ENCODE measurements at places on chromosomes 3 and 15. TPM values are rescaled to one million over a fixed set of nuclear protein-coding genes. Genes with fewer than 3 reads are reported as not detected.

DNA sequence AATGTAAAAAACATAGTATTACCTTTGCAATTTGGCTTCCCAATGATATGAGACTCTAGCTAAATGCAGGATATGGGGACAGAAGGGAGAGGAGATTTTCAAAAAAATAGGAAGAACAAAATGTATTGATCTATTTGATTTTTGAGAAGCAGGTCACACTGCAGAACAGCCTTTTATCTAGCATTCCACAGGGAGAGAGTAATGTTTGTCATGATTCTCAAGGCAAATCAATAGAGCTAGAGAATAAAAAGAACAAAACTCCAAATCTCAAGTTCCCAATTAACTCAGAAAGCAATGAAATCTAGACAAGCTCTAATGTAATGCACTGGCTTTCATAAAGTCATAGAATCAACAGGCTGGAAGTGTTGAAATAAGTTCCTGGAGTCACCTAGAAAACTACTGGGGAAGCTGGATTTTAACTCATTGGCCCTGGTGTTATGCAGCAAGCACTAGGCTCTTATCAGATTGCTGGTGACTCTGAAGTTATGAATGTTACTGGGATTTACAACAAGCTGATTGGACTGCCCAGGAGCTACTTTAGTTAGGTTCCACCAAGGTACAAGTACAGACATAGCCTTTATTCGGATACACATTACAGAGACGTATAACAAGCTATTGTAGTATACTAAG, 442.8 kb downstream of the FGF12 start:
- H3K4me1 ChIP-seq: no peaks in the 10 kb centered on the region
- DNase-seq: no peak
- no peaks in the 10 kb centered on the region for H3K36me3 ChIP-seq
- H3K27me3 ChIP-seq: no peaks in the 10 kb centered on the region

GRCh38 chr15:100692671-100693070, 90.3 kb downstream of the ASB7 start:
- H3K27me3 ChIP-seq: no peaks in the 10 kb centered on the region
- no peaks in the 10 kb centered on the region for H3K36me3 ChIP-seq
- H3K4me1 ChIP-seq: peaks cover 17% of the 10 kb centered on the region
- no peak for DNase-seq
- H3K27ac ChIP-seq: peak overlapping the region; percentile 12

The INKA1 gene
- total RNA-seq: 4.3 TPM

The FSIP1 gene
- total RNA-seq: 1.2 TPM

Data from sigmoid colon (tissue), 7 donors.